ENCODE measurements at places on chromosomes 6 and 20.
A peak's percentile ranks its signal among the peaks of the same experiment; 100 is the strongest.

- peaks cover 43% of the 10 kb centered on the region for H3K27me3 ChIP-seq
- peak overlapping the region; percentile 86 for H3K4me3 ChIP-seq
- peaks cover 8% of the 10 kb centered on the region for H3K36me3 ChIP-seq
- H3K27ac ChIP-seq: peak overlapping the region; percentile 86
These were observed 24.2 kb downstream of the ZNF311 start for GRCh38 chr6:28980852-28981430.

GRCh38 chr6:5305968-5306626 is 44.8 kb downstream of the FARS2 start:
- peak overlapping the region; percentile 3 for H3K27ac ChIP-seq
- no peak for DNase-seq

GRCh38 chr20:51126337-51126736 is 103.4 kb upstream of the KCNG1 start:
- DNase-seq: no peak
- peaks cover 22% of the 10 kb centered on the region for H3K27me3 ChIP-seq
- no peaks in the 10 kb centered on the region for H3K36me3 ChIP-seq
- H3K27ac ChIP-seq: no peak overlapping the region
- H3K4me1 ChIP-seq: peaks cover 27% of the 10 kb centered on the region
- no peak overlapping the region for H3K4me3 ChIP-seq

GRCh38 chr6:170250455-170250854 is 40.4 kb downstream of the DLL1 start:
- H3K4me3 ChIP-seq: no peak overlapping the region
- no peaks in the 10 kb centered on the region for H3K4me1 ChIP-seq
- no peak for DNase-seq
- H3K27ac ChIP-seq: no peak overlapping the region

DNA sequence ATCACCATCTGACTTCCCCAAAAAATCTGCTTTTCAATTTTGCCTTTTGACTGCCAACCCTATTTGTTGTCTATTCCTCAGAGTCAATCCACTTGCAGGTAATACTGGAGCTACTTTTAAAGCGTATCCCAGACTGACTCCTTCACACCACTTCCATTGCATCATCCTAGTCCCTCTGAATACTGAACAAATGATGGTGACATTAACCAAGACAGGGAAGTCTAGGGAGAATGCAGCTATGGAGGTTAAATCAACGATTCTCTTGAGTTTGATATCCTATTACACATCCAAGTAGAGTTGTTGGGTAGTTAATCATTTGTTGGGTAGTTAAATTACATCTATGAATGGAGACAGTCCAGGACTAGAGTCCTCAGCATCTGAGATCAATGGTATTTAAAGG is 2.0 kb downstream of the OGFRL1 start:
- H3K27ac ChIP-seq: no peak overlapping the region
- H3K4me3 ChIP-seq: peak overlapping the region; percentile 3
- H3K27me3 ChIP-seq: no peaks in the 10 kb centered on the region
- H3K36me3 ChIP-seq: peaks cover 5% of the 10 kb centered on the region

DNA sequence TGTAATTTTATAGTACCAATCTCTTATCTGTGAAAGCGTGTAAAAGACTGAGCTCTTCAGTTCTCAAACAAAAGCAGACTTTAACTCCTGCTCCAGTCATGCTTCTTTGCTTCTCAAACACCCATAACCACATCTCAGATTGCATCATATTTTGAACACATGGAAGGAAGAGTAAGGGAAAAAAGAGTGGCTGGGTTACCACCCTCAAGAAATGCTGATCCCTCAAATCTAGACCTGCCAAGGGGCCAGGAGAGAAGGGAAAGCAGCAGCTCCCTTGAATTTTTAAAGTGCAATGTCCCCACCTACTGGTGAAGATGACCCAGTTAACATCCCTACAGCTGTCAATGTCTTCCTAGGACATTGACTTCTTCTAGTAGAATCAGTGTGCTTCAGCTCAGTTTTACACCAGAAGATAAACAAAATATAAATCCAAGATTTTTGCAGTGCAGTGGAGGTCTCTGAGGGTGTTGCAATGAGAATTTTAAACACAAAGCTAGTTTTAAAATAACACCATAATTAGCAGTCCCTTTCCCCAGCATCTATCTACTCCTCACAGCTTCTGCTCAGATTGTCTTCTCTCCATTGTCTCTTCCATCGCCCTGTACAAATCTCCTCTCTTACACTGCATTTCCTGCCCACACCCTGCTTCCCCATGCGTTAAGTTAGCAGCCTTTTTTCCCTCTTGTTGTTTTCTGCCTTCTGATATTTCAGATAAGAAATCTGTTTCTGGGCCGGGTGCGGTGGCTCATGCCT is 22.6 kb upstream of the HLA-DQB2 start:
- no peaks in the 10 kb centered on the region for H3K36me3 ChIP-seq
- peaks cover 25% of the 10 kb centered on the region for H3K27me3 ChIP-seq
- H3K27ac ChIP-seq: no peak overlapping the region
- no peaks in the 10 kb centered on the region for H3K4me1 ChIP-seq
- H3K4me3 ChIP-seq: no peak overlapping the region

DNA sequence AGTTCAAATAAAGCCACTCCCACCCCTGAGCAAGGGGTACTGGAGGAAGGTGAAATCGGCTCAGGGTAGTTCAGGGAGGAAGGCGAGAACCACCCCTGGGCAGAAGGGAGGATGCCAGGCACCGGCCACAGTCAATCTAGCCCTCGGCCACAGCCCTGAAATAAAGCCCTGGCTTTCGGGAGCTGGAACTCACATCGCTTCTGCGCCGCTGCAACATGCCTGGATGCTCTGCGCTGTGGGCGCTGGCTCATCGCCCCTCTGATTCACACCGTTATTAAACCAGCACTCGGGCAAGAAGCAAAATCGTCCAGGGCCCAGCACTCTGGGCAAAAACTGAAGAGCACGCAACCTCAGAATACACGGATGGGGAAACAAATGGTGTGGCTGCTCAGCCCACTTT is 136.9 kb upstream of the RREB1 start:
- DNase-seq: no peak
- H3K4me1 ChIP-seq: no peaks in the 10 kb centered on the region
- no peaks in the 10 kb centered on the region for H3K27me3 ChIP-seq
- H3K36me3 ChIP-seq: no peaks in the 10 kb centered on the region
- H3K4me3 ChIP-seq: no peak overlapping the region

Measured in activated CD4-positive, alpha-beta T cell treated with anti-CD3 and anti-CD28 coated beads for 36 hours (primary cell).